ENCODE measurements at places on chromosomes 1 and 21.

GRCh38 chr1:225823811-225824261, 13.9 kb downstream of the EPHX1 start:
- no peak for DNase-seq

DNA sequence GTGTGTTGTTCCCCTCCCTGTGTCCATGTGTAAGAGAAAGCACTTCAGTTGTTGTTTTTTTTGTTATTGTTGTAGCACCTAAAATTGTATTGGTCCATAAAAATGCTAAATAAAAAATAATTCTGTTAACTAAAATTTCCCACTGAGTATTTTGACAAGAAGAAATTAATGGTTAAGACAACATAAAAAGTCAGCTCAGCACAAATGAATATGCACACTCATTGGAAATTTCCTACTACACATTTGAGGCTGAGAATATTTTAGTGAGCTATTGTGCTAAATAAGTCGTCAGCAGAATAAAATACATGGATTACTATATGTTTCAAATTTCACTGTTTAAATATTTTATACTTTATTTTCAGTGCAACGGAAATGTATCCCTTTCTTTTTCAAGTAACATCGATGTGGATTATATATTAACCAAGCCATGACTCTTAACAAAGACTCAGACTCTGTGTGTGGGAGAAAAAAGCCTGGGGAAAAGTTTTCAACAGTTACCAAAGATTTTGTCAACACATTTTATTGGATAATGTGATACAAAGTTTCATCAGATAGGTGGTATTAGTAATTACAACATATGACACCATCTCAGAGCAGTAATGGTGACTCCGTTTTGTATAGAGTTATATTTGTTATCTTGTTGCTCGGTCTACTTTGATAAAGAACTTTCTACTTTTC, 63.4 kb downstream of the LYPLAL1 start:
- no peak for DNase-seq

GRCh38 chr1:31201931-31202360, 37.7 kb downstream of the NKAIN1 start:
- no peak for DNase-seq

GRCh38 chr1:115323366-115324004, 14.6 kb downstream of the NGF start:
- no peak for DNase-seq

- no peak for DNase-seq
Measured at GRCh38 chr21:15976807-15977206, 247.0 kb downstream of the USP25 start.

GRCh38 chr1:167734841-167735240, 13.1 kb downstream of the MPZL1 start:
- DNase-seq, result no peak

- DNase-seq, result no peak
Measured at GRCh38 chr1:219090607-219091006, 83.1 kb upstream of the LYPLAL1 start.

- DNase-seq, result no peak
Measured at GRCh38 chr1:232764458-232765251, 40.6 kb upstream of the MAP10 start.

GRCh38 chr1:13628218-13628617, 44.6 kb downstream of the PDPN start:
- no peak for DNase-seq

GRCh38 chr1:163875927-163876320, 554.2 kb downstream of the NUF2 start:
- no peak for DNase-seq

GRCh38 chr1:79042117-79042516, 35.6 kb upstream of the ADGRL4 start:
- DNase-seq, result no peak

GRCh38 chr1:13540866-13541265, 27.1 kb upstream of the LRRC38 start:
- DNase-seq, result no peak

GRCh38 chr1:185338719-185339622, 21.9 kb upstream of the IVNS1ABP start:
- DNase-seq, result no peak
